ENCODE measurements at places on chromosomes 12 and 14.

DNA sequence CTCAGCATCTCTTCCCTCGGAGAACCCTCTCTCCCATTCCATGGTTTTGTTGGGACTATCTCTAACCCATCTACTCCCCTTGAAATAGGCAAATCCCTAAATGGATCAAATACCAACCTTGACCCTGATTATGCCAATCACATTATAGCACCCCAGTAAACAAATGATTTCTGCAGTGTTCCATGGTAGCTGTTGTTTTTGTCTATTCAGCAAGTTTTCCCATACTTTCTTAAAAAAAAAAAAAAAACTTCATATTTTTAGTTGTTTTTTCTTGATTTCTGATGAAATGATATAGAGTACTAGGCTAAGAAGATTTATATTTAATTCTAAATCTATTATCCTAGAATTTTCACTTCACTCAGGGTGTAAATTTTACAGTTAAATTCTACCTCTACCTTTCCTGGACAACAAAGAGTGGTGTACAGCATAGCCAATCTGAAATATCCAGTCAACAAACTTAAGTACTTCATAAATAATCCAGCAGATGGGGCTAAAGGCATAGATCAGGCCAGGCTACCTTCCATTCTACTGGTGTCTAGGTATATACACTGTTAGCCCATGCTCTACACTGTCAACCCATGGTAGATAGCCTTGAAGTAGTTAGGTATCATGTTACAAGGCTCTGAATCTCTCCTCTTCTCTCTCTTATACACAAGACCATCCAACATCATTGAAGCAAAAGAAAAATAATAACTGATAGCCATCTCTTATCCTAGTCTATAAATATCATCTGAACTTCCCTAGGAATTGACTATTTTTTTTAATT lies 82.2 kb downstream of the PLEKHG7 start:
- peak; percentile 5 for DNase-seq

DNA sequence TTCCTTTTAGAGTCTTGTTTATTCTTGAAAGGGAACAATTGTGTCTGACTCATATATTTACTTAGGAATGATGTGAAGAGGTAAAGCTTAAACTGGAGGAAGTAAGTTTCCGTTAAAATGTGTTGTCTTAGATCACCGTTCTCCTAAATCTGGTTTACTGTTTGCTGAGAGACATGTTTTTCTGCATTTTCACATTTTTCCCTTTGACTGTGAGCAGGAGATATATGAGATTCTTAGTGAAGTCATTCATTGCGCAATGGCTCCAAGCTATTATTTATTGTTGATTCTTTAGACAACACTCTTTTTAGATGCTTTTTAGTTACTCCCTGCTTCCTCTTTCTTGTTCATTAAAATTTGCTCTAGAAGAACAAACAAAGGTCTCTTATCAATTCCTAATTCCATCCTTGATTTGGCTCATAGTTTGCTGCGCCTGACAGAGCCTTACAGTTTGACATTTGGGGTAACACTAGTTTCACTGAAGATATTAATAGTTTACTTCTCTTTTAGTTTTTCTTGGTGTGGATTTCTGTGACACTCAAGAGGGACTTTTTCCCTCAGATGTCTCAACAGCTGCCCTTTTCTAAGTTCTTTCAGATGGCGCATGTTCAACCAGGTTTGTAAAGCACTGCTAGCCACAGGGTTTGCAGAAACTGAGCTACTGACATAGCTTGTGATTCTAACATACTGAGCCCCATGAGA lies 11.4 kb downstream of the CLECL1 start:
- no peak for DNase-seq

DNA sequence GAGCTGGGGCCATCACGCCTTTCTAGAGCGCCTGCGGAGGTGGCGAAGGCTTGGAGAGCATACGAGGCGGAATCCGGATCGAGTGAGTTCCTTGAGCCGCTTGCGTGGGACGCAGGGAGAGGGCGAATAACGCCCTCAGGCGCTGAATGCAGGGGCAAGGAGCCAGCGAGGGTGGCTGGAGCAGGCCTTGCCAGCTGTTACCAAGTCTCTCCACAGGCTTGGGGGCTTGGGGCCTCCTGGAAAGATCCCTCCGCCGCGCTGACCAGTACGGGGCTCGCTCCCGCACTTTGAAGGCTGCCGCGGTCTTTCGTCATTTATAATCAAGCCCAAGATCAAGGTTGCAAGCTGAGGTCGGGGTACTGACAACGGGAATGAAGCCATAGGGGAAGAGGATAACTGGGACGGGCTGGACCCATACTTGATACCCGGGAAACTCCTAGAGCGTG lies 1.2 kb downstream of the FLRT2 start:
- DNase-seq = no peak

GRCh38 chr14:103740991-103741689 lies 25.5 kb downstream of the ZFYVE21 start:
- no peak for DNase-seq

GRCh38 chr14:69318241-69318640 lies 58.3 kb downstream of the GALNT16 start:
- no peak for DNase-seq

- DNase-seq = no peak
These were observed 90.6 kb upstream of the RTL1 start for GRCh38 chr14:100994082-100994481.

DNA sequence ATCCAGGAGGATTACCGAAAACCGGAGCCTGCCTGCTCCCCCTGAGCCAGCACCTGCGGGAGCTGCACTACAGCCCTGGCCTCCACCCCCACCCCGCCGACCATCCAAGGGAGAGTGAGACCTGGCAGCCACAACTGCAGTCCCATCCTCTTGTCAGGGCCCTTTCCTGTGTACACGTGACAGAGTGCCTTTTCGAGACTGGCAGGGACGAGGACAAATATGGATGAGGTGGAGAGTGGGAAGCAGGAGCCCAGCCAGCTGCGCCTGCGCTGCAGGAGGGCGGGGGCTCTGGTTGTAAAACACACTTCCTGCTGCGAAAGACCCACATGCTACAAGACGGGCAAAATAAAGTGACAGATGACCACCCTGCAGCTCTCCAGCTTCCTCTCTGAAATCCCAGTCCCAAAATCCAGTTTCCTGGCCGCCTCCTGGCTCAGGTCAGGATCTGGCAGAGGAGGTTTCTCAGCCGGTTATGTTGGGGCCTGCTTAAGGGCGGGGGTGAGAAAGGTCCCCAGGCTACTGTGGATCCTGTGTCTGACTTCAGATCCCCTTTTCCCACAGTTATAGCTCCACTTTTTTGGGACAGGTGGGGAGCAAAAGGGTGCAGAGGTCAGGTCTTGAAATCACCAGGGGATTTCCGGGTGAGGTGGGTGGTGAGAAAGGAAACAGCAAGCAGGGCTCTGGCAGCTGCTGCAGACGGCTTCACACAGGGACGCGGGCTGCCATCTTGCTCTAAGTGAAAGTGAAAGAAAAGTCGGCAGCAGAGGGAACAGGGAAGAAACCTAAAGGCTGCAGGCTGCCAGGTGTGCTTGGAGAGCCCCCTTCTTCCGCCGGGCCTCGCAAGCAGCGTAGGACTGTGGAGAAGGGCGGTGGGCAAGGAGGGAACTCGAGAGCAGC lies at the start of gene TAPBPL:
Gene TAPBPL, plus strand, starts transcription at position 695 of the 897 bp plus-strand sequence. CDS start 207 bp downstream, outside the sequence.
- peak; percentile 81 for DNase-seq

DNA sequence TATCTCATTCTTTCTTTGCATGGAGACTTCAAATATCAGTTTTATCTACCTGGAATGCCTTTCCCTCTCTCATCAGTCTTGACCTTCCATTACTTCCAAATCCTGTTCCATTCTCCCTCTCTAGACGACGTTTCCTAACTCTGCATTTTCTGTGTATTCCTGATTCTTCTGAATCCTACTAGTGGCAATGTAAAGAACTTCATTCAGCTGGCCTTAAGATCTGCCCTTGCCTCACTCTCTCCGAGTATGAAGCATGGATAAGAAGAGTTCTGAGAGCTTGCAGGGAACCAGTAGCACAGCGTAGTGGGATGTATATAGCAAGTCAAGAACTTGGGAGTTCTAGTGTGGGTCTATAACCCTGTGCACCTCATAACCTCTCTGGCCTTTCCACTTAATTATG lies 68.5 kb upstream of the HOXC13 start:
- DNase-seq = no peak

- no peak for DNase-seq
These were observed 40.0 kb upstream of the PNMA1 start for GRCh38 chr14:73753887-73754795.

DNA sequence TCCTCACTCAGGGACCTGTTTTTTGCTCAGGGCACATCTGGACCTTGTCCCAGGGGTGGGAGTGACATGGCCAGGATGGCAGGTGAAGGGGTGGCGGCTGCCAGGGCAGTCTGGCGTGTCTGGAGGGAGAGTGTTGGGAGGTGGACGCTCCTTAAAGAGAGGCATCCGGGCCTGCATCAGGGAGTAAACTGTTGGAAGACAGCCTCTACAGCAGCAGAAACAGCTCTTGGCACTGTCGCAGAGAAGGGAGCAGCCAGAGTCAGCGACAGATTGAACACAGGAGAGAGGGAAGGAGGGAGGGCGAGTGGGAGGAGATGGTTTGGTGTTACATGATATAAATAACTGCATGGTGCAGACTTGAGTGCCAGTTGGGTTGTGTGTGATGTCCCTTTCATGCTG lies 52.8 kb downstream of the IGF1 start:
- DNase-seq = no peak

- DNase-seq = no peak
These were observed 13.1 kb downstream of the KRT85 start for GRCh38 chr12:52354200-52354599.

- DNase-seq = peak; percentile 30
These were observed 156.8 kb downstream of the KCNA5 start for GRCh38 chr12:5200278-5201087.

DNA sequence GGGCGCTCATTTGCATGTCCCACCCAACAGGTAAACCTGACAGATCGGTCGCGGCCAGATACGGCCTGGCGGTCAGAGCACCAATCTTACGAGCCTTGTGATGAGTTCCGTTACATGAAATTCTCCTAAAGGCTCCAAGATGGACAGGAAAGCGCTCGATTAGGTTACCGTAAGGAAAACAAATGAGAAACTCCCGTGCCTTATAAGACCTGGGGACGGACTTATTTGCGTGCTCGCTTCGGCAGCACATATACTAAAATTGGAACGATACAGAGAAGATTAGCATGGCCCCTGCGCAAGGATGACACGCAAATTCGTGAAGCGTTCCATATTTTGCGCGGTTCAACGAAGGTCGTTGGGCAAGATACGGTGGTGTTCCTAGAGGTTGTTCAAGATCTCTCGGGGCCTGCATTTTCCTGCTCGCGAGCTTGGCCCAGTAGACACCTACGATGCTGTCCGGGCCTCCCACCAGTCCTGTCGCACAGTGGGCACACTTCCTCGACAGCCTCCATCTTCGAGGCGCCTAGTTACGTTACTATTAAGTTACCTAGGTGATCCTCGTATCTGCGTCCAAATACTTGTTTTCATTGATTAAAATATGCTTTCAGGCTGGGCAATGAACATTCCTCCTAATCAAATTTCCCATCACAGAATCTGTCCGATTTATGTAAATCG lies at the start of gene RNU6-7:
Gene RNU6-7, plus strand, starts transcription at position 230 of the 675 bp plus-strand sequence.
- no peak for DNase-seq

- no peak for DNase-seq
These were observed 1.6 kb downstream of the AEBP2 start for GRCh38 chr12:19440916-19441315.

- no peak for DNase-seq
These were observed 5.1 kb downstream of the JPH4 start for GRCh38 chr14:23573384-23574015.

DNA sequence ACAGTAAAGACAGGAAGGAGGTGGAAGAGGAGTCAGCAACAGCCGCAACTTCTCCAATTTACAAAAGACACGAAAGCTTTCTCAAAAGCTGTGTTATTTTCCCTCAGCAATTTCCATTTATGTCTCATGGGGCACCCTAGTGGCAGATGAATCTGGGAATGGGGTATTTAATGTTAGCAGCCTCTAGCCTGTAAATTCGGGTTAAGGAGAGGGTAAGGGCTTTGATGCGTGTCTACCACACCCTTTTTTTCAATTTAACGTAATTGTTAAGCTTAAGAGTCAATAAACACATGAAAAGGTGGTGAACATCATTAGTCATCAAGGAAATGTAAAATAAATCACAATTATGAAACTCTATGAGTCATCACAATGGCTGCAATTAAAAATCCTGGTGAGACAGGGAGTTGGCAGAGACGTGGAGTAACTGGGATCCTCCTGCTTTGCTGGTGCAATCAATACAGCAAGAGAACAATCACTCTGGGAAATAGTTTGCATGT lies 986.4 kb downstream of the AACS start:
- no peak for DNase-seq

DNA sequence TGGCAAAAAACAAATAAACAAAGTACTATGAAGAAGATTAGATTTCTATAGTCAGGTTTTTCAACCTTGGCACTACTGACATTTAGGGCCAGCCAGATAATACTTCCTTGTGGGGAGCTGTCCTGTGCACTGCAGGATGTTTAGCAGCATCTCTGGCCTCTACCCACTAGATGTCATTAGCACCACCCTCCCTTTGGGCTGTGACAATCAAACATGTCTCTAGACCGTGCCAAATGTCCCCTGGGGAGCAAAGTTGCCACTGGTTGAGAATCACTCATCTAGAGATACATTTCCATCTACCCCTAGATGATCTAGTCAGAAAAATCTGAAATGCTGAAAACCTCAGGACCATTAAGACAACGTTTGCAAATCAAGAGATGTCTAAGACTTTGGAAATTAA lies 29.9 kb downstream of the SRRM4 start:
- no peak for DNase-seq

GRCh38 chr14:54776361-54777001 lies 126.1 kb downstream of the GCH1 start:
- DNase-seq = peak; percentile 19

- no peak for DNase-seq
These were observed 85.6 kb downstream of the OTOGL start for GRCh38 chr12:80184926-80185325.

DNA sequence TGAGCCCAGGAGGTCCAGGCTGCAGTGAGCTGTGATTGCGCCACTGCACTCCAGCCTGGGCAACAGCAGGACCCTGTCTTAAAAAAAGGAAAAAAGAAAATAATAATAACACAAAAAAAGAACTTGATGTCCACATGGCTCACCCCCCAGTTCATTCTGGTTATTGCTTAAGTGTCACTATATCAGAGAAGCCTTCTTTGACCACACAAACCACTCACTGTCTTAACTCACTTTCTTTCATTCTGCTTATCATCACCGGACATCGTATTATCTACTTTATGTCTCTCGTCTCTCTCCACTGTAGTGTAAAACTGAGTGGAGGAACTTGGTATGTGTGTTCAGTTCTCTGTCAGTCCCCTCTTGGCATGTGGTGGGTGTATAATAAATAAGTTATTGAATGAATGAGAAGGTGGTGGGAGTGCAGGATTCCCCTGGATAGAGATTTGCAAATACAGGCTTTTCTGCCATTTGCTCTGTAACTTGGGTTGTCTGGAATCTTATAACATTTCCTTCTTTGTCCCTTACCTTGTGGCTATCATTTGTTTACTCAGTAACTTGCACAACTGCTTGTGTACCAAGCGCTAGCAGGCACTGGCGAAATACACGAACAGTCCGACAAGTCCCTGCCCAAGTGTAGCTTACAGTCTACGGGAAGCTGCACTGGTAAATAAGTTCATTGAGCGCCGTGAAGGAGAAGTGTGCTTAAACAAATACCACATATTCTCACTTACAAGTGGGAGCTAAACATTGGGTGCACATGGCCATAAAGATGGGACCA lies 86.6 kb upstream of the TRAF3 start:
- DNase-seq = no peak
